ENCODE measurements at places on chromosomes 2 and 18.

- no peak for DNase-seq
Measured at GRCh38 chr2:200397785-200398184, 91.3 kb downstream of the SPATS2L start.

GRCh38 chr18:23225503-23225902, 90.2 kb downstream of the CABLES1 start:
- no peak for DNase-seq

GRCh38 chr2:128440666-128441340, 122.1 kb upstream of the HS6ST1 start:
- no peak for DNase-seq

DNA sequence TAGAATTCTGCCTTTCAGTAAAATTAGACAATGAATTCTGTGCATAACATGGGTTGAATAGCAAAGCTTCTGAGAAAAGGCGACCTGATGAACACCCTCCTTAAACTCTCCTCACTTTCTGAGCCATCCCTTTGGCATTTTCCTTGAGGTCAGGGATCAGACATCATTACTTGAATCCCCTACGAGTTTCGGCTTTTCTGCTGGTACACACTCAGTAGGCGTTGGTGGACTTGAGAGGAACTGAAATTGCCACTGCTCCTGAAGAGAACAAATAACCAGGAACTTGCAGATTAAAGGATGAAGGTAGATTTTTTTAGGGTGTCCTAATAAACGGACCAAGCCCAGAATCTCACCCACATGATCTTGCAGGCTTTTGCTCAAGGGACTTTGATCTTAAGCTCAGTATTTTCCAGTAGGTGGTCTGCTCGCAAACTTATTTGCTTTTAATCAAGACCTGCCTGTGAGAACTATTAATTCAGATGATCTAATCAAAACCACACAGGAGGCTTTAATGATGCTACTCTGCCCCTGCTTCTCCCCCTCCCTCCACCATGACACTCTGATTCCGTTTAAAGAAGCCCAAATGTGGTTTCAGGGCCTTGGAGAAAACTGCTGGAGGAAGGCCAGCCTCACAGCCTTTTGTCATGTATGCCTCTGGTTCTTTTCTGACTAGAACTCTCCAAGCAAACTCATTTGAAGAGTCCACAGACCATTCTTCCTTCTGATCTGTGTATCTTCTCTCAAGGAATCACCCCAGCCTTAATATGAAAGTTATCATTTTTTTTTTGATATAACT, 124.9 kb downstream of the PRKCE start:
- no peak for DNase-seq

DNA sequence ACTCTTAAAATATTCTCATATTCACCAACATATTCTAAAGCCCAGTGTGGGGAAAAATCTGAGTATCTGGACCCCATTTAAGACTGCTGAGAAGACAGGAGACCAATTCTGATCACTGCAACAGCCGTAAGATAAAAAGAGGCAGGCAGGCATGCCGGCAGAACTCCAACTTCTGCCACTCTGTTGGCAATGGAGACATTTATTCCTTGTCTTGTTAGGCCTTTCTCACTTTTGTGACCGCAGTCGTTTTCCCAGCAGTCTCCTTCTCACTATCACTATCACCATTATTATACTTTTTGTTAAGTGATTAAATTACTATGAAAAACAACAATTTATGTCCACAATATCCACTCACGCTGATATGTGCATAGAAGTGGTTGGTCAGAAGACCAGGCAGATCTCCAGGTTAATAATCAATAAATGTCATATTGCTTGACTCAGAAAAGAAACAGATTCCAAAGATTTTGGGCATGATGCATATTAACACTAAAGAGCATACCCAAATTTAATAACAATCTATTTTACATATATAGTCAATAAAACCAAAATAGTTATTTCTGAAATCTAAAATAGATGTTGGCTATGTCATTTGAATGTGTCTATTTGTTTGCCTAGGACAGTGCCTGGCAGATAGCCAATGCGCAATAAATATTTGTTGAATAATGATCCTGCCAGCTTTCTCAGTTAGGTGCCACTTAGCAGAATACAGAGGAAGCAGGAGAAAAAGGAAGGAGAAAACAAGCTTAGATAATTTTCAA, 38.2 kb downstream of the SESTD1 start:
- DNase-seq = no peak

- DNase-seq = no peak
Measured at GRCh38 chr2:181680055-181680936, at the start of gene NEUROD1. TSS of gene NEUROD1 (minus strand) at chr2:181680517. CDS start at chr2:181678860, 1,657 bp downstream.

DNA sequence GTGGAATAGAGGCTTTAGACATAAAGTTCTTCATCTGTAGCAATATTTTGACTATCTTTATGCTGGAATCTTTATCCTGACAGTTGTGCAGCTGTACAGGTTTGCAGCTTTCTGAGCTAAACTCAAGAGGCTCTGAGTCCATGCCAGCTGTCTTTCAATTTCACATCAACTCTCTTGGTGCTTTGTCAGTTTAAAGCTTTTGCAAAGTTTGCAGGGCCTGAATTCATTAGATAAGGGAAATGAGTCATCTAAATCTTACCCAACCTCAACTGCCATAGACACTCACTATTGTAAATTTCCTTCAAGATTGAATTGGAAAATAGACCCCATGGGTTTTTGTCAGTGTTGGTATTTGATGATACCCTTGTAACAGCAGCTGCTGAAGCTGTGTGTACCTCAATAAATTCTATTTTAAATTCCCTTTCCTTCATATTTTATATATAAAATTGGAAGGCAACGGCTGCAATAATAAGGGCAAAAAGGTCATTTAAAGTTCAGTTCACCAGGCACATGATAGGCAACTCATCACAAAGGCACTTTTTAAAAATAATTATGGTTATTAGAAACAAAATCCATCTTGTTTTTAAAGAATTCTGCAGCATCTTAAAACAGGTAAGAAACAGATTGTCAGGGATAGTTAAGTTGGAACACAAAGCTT, 169.9 kb upstream of the SLC39A10 start:
- DNase-seq = peak; percentile 91

- DNase-seq = no peak
Measured at GRCh38 chr2:2763351-2764000, 432.4 kb upstream of the MYT1L start.

DNA sequence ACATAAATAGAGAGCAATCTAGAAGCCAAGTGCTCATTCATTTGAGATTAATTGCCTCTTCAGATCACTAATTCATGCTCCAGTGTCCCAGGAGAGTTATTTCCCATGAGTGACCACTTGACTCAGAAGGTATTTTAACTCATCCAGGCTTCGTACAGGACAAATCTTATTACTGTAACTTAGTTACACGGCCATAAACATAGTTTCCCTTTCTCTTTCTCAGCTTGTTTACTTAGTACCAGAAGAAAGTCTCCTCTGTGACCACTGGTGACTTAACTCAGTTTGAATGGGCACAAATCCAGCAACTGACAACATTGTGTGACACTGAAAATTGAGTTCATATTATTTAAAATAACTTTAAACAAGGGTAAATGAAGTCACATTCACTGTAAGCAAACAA, 25.3 kb downstream of the MMADHC start:
- DNase-seq = no peak

- no peak for DNase-seq
Measured at GRCh38 chr2:16338026-16338425, 327.6 kb downstream of the CYRIA start.

GRCh38 chr2:62334440-62335058, 138.6 kb downstream of the B3GNT2 start:
- DNase-seq = no peak

GRCh38 chr2:127525691-127526131, 578 bp downstream of the IWS1 start:
- DNase-seq = peak; percentile 54

DNA sequence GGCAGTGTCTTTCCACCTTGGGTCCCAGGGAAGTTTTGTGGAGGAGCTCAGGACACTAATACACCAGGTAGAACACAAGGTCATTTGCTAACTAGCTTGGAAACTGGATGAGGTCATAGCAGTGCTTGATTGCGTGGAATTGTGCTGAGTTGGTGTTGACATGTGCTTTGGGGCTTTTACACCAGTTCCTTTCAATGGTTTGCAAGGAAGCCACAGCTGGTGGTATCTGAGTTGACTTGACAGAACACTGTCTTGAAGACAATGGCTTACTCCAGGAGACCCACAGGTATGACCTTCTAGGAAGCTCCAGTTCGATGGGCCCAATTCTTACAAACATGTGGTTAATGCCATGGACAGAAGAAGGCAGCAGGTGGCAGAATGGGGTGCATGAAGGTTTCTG, 5.9 kb downstream of the CTLA4 start:
- DNase-seq = no peak

DNA sequence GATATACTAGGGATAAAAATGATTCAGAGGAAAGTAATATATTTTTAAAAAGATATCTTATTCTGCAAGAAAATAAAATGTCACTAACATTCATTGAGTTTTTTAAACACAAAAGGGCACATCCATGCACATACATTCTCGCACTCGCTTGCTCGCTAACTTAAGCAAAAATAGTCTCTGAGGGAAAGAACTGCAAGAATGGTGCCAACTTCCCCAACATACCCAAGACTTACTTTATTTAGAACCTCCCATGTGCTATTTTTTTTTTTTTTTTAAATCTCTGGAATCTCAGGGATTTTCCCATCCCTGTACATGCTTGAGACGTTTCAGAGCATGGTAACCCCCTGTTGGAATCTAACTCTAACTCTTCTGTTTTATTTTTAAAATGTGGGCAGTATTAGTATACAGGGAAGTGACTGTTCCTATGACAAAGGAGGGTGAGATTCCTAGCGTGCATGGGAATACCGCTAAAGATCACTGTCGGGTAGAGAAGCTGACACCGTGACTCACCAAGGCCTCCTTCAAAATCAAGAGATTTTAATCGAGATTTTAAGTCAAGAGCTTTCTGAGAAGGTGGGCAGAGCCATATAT, 187.9 kb upstream of the ZEB2 start:
- no peak for DNase-seq

- DNase-seq = peak; percentile 6
Measured at GRCh38 chr2:55311444-55311870, 42.4 kb upstream of the MTIF2 start.

GRCh38 chr2:16927398-16927797, 261.8 kb upstream of the CYRIA start:
- DNase-seq = no peak

DNA sequence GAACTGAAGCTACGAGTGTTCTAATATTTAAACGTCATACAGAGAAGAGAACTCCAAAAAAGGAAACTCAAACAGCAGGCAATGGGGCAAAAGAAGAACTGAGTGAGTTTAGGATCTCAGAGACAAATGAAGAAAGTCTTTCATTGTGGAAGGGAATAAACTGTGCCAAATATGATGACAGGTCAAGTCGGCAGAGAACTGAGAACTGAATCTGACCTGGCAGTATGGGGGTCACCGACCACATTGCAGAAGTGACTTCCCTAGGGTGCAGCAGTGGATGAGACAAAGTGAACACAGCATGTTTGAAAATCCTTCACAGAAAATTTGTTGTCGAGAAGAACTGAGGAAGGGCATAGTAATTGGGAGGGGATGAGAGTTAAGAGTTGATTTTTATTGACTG, 55.9 kb downstream of the TTC21B start:
- DNase-seq = no peak

DNA sequence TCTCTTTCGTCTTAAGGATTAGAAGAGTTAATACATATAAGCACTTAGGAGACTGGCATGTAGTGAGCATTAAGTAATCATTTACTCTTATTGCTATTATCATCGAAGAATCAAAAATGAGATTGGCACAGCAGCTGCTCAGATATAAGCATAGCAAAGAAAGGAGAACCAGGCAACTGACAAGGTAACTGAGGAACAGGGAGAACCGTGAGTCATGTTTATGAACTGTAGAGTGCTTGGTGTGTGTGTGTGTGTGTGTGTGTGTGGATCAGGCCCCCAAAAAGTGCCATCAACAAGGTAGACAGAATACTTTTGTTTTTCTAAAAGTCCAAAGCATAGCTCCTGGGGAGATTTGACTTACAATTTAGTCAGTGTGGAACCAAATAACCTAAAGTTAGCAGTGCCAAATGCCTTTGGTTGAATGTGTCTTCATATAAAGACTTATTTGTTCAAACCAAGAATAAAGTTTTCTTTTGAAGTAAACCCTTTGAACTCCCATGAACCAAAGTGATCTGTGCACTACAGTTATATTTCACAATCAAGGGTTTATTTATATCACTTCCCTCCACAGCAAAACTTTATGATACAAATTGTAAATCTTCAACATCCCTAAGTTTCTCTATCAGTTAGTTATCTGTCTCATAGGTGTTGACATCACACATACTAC, 660.6 kb downstream of the NYAP2 start:
- no peak for DNase-seq

DNA sequence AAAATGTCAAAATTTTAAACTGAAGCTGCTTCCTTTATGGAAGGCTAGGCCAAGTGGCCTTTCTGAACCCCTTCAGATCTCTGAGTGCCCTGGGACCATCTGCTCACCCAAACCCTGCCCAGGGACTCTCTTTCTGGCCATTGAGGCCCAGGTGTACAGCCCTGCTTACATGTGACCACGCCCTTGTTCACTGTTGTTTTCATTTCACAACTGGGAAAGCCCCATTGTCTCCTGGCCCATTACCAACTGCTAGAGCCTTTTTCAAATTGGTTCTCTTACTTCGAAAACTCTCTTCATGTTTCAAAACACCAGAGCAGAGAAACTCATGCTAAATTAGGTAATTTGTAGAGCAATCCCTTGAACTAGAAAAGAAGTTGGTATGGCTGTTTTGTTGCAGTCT, 219.5 kb upstream of the TANK start:
- DNase-seq = no peak

- no peak for DNase-seq
Measured at GRCh38 chr2:97997784-97998392, 2.1 kb upstream of the TMEM131 start.

- no peak for DNase-seq
Measured at GRCh38 chr2:69704446-69704845, 37.5 kb upstream of the ANXA4 start.

DNA sequence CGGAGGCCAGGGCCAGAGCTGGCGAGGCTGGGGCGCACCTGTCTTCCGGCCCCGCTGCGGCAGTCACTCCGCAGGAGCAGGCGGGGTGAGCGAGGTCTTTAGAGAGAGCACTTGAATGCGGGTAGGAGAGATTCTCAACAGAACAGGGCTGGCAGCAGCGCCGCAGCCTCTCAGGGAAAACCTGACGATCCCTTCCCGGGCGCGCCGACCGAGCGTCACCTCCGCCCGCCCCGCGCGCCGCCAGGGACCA, 526 bp downstream of the PRKRA start:
- no peak for DNase-seq

- no peak for DNase-seq
Measured at GRCh38 chr2:36456227-36457175, 100.9 kb downstream of the CRIM1 start.

DNA sequence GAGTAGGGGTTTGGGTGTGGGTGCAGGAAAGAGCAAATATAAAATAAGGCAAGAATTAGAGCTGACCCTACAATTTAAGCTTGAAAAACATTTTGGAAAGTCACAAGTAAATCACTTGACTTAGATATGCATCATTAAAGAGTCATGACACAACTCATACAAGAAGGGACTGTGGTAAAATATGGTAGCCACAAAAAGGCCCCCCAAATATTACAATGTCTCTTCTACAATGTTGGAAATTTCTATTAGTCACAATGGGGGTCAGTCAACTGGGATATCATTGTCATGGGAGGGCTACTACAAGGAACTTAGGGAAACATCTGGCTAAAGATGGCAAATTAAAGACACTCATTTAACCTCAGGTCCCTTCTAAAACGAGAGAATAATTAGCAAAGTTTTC, 15.7 kb upstream of the SERPINB2 start:
- no peak for DNase-seq
